ENCODE measurements at places on chromosomes 2 and 18. TPM values are rescaled to one million over a fixed set of nuclear protein-coding genes. Genes with fewer than 3 reads are reported as not detected.

Gene MYO3B
- 14.1 TPM for total RNA-seq

GRCh38 chr2:30601375-30601774 is 154.3 kb downstream of the LCLAT1 start:
- DNase-seq = no peak

- no peak for DNase-seq
These were observed 1.0 kb downstream of the IMPACT start for GRCh38 chr18:24427484-24427883.

Gene RESP18
- total RNA-seq = not detected

Data from ureter (tissue), 1 donor.